Dorsolateral prefrontal cortex (tissue), 122 donors: ENCODE measurements at places on chromosomes 2 and 18.
A peak's percentile ranks its signal among the peaks of the same experiment; 100 is the strongest.

GRCh38 chr2:10398496-10398895, 49.6 kb downstream of the ODC1 start:
- DNase-seq: no peak

- DNase-seq: no peak
Observed at GRCh38 chr2:230011617-230012016, 57.1 kb downstream of the SLC16A14 start.

GRCh38 chr2:201938156-201938775, 95.4 kb upstream of the FZD7 start:
- DNase-seq: no peak

GRCh38 chr2:214545898-214546542, 135.2 kb downstream of the VWC2L start:
- no peak for DNase-seq

DNA sequence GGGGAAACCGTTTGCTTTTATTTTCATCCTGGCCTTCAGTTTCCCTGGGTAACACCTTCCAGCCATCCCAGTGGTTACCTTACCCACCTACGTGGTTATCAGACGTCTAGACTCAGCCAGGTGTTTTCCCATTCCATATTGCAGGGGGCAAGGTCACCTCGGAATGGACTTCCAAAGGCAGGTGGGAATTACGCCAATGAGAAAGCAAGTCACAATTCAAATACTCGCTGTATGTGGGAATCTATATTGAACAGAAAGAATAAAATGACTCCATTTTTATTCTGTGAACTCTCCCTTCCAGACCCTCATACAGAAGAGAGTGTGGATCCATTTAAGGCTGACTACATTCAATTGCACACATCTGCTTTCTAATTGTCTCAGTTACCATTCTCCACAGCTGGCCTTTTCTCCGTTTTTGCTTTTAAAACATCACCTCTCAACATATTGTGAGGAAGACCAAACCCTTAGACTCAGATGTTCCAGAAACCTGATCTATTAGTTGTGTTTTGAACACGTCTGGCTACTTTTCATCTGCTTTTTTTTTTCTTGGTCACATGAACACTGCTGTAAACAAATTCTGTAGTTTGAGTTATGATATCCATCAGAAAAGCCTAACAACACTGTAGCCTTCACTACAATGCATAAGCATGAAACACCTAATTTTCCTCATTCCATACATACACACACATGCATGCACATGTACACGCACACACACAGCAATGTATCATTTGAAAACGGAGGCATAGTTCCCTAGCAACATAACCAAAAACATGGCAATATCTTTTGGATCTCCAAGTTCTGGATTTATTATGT, 59.8 kb downstream of the BCL2 start:
- no peak for DNase-seq

DNA sequence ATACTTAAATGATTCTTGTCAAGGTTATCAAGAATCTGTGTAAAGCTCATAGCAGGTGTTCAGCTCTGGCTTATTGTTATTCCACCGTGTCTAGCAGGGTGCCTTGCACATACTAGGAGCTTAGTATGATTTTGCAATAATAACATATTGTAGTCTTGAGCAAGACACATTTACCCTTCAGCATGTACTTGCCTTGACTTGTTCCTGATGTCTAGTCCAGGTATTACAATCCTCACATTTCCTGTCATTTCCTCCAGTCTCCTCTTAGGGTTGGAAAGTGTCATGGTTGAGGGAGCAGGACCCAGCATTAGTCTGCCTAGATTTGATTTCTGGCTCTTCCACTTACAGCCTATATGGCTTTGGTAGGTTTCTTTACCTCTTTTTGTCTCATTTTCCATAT, 246.1 kb downstream of the RAD51AP2 start:
- DNase-seq: no peak

- DNase-seq: peak; percentile 53
Observed at GRCh38 chr2:54881759-54882158, 158.3 kb downstream of the EML6 start.

GRCh38 chr18:77199707-77200106, 49.9 kb upstream of the GALR1 start:
- no peak for DNase-seq

DNA sequence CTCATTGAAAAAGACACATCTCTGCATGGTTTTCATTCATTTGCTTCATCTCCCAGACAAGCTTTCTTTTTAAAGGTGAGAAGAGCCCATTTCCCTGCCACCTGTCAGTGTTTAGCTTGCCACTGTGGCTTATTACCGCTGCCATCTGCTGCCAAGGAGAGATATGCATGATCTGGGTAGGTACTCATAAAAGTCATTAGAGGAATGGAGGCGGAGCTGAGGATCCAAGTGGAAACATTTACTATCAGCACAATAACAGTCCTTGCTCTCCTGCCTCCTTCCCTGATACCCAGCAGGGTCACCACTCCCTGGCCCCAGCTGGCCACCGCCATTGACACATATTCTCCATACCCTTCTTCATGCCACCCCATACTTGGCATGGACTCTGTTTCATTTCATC, 390.4 kb downstream of the TSN start:
- DNase-seq: no peak

DNA sequence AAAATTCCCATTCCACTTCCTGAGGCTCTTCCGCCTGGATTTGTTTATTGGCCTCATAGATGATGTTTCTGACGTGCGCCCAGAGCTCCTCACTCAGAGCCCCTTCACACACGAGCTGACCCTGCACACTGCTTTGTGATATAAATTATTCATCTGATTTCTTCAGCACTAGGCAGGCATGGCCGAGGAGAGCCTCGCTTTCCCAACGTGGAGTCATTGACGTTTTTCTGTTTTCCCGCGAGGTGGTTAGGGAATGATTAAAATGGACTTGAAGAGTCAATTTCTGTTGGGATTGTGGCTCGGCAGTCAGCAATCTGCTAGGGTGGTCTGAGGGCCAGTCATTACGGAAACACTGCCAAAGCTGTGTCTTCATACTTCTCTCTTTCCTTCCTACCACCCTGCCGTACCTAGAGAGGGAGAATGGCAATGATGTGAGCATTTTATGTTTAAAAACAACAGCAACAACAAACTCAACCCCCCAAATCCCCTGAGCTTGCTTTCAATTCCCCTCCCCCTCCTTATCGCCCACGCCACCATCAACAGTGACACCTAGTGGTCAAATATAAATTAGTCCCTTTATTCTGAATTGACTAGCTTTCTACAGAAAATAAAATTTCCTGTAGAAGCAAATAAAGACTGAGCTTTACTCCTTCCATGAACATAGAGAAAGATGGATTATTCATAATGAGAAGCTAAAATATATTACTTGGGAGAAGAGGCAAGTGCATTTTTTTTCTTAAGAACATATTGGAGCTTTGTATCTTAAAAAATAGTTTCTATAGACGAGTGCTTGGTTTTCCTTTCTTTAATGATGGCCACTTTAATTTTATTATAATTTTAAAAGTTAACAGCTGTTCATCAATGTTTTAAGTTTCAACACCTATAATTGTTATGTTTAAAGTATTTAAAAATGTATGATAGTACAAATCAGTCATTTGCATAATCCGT, 285.1 kb downstream of the MTX2 start:
- peak; percentile 27 for DNase-seq

GRCh38 chr2:238512247-238512867, 85.6 kb downstream of the ASB1 start:
- no peak for DNase-seq

DNA sequence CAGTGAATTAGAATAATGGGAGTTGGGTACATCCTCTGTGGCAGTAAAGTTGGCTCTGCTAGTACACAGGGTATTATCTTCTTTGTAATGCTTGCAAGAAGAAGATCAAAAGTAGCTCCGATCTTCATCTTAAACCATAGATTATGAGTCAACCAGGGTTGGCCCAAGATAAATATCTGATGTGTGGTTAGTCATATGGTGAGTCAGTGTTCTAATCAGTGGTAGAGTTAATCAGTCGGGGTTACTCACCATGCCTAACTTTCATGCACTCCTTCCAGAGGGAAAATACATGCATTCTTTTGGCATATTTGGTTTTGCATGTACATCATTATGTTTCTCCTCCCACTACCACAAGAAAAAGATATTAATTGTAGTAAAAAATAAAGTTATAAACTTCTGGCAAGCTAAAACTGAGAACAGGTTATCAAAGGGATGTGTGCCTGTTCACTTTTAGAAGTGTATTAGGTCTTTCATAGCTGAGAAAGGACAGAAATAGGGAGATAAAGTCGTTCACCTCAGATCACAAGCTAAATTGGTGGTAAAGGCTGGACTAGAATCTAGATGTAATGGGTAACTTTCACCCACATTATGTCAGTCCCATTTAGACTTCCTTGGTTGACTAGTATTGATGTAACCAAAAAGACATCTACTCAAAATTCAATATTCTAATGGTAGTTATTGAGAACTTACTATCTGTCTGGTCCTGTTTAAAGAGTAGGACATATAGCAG, 684.4 kb downstream of the IRS1 start:
- DNase-seq: no peak

- DNase-seq: peak; percentile 8
Observed at GRCh38 chr18:79780547-79780946, 17.2 kb upstream of the KCNG2 start.

- peak; percentile 62 for DNase-seq
Observed at GRCh38 chr2:8543383-8544170, 138.3 kb upstream of the ID2 start.

DNA sequence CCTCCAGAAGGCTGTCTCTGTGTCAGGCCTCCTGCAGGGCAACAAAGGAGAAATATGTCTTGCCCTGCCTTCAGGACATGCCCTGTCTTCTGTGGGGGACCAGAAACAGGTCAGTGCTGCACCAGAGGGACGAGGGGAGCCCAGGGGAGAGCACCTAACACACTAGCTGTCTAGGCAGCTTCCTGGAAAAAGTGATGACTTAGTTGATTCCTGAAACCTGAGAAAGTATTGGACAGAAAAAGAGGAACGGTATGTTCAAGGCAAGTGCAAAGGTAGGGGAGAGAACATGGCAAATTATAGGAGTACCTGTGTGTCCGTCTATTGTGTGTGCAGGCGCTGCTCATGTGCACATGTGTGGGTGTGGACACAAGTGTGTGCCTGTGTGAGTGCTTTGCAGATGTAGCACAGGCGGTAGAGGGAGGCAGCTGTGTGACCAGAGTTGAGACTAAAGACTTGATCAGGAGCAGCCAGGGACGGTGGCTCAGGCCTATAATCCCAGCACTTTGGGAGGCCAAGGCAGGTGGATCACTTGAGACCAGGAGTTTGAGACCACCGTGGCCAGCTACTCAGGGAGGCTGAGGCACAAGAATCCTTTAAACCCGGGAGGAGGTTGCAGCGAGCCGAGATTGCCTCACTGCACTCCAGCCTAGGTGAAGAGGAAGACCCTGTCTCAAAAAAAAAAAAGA, 119.5 kb downstream of the GYPC start:
- DNase-seq: no peak

GRCh38 chr2:74206180-74206688, 7.8 kb downstream of the MTHFD2 start:
- DNase-seq: no peak

GRCh38 chr18:74899554-74899953, 301.9 kb downstream of the ZNF407 start:
- DNase-seq: no peak
